ENCODE measurements at places on chromosomes 2 and 18.

DNA sequence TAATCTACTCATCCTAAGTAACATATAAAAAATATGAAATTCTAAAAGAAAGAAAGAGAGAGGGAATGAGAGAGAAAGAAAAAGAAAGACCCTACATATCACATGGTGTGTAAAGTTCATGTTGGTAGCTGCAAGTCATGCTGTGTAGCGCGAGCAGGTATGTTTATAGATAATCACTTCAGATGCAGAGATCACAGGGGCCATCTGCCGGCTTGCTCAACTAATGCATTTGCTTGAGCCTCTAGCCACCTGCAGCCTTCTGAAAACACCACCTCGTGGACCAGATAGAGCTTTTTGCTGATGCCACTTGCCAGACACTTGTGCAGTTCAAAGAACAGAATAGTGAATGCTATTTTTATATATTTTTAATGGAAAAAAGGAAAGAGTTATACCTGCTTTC is 37.6 kb downstream of the CDH7 start:
- DNase-seq: no peak

GRCh38 chr2:72367530-72368225 is 220.0 kb upstream of the CYP26B1 start:
- no peak for DNase-seq

- no peak for DNase-seq
These were observed 129.5 kb downstream of the MTCL1 start for GRCh38 chr18:8834881-8835280.

DNA sequence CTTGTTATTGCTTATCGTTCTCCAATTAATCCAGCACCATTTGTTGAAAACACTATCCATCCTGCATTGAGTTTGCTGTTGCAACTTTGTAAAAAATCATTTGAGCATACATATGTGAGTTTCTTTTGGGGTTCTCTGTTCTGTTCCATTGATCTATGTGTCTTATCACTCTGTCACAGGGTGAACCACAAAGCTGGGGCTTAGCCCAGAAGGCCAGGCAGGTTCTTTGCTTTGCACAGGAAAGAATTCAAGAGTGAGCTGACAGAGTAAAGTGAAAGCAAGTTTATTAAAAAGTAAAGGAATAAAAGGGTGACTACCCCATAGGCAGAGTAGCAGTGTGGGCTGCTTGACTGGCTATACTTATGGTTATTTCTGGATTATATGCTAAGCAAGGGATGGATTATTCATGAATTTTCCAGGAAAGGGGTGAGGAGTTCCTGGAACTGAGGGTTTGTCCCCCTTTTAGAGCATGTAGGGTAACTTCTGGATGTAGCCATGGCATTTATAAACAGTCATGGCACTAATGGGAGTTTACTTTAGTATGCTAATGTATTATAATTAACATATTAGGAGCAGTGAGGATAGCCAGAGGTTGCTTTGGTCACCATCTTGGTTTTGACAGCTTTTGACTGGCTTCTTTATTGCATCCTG is 46.8 kb downstream of the RNF138 start:
- DNase-seq: no peak

- DNase-seq: no peak
These were observed 3.7 kb downstream of the KLHL14 start for GRCh38 chr18:32769071-32769585.

GRCh38 chr2:137964066-137964858 is at the start of gene HNMT:
Gene HNMT (plus strand): TSS chr2:137964473. CDS start chr2:137964492, 19 bp downstream.
- DNase-seq: no peak

DNA sequence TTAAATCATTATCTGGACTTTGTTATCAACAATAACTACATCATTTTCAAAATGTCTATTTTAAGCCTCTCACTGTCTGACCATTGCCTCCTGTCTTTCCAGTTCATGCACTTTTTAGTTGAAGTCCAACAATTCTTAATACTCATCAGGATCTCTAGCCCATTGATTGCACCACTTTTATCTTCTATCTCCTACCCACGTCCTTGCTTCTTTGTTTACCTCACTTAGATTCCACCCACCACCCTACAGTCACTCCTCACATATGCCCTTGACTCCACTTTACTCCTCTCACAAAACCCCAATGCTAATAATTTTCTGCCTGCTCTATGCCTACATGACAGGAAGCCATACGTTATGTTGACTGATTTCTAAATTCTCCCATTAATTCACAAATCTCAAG is 21.9 kb downstream of the TACR1 start:
- DNase-seq: no peak

DNA sequence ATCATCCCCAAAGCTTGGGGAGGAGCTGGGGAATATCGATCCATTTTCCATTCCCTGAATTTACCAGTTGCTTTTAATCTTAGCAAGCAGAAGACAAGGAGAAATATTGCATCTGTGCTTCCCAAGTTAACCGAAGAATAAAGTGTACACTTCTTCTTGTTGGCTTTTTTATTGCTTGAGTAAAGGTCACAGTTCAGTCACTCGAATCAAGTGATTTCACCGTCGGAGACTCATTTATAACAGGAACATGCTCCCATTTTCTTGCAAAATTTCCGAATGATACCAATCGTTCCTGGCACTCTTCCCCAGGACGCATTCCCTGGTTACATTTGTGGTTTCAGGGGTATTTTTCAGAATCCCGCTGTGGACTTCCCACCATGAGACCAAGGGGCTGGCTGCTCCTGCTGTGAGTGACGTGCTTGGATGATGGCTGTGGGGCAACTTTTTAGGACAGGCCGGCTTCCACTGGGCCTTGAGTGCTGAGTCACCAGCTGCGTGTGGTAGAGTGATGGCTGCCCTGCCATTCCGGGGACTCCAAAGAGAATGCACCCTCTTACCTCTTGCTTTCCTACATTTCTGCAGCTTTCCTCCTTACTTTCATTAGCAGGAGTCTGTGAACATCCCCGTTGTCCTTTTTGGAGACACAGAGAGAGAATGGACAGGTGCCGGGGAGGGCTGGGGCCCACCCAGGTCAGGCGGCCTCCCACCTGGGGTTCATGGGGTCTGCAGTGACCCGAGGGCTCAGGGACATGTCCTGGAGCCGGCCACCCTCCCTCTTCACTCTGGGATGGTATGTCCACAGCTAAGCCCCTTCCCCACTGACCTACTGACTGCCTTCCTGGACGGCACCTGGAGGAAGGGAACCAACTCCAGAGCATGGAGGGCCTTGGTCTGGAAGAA is 60.7 kb upstream of the HDAC4 start:
- DNase-seq: no peak

DNA sequence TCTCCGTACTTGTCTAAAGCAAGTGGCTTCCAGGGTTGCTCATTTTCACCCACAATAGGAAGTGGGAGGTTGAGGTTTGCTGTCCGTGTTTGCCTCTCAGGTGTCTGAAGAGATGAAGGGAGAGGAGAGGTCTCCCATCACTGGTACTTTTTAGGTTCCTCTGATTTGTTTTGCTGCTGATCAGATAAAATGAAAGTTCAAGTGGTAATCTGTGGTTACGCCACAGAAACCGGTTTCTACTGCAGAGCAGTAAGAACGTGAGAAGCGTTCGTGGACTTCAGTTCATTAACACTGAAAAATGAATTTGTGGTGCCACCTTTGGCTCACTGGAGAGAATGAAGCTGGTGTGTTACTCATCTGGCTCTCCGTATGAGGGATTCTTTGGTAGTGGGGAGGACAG is 118.2 kb downstream of the GBX2 start:
- DNase-seq: peak; percentile 4

DNA sequence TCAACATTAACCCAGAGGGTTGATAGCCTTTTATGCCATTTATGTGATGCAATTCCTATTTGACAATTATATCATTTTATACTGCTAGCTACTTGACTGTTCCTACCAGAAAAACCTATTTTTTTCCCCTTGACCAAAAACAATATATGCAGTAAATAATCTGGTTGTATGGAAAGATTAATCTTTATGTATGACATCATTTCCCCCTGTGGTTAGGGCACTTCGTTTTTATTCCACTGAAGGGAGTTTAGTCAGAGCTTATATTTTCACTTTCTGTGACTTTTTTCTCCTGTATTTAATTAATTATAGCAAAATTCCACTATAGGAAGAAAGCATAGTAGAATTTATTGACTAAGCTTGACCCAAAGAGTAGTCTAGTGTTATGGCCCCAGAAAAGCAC is 107.6 kb downstream of the HAUS1 start:
- DNase-seq: no peak

GRCh38 chr2:231527091-231527395 is 3.2 kb downstream of the NMUR1 start:
- DNase-seq: no peak

DNA sequence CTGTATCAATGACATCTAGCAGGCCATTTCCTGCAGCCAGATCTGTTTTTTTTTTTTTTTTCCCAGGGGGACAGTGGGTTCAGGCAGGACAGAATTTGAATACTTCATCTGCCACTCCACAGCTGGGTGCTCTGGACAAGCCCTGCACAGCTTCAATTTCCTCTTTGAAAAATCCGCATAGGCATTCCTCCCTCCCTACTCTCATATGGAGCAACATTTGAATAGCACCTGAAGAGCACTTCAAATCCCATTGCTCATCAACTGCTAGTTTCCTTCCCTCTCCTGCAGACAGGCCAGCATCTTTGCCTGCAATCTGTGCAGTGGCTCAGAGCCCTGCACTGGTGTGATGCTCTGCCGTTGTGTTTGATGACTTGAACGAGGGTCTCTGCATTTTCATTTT is 326.3 kb downstream of the TSN start:
- no peak for DNase-seq

- DNase-seq: no peak
These were observed 131.2 kb upstream of the CYP1B1 start for GRCh38 chr2:38207168-38207567.
